Small intestine (tissue), 16 donors: ENCODE measurements at places on chromosomes 5 and 9. TPM values are rescaled to one million over a fixed set of nuclear protein-coding genes. Genes with fewer than 3 reads are reported as not detected.

Gene LHX3
- not detected for polyA plus RNA-seq

Gene PCDHB13
- not detected for polyA plus RNA-seq

- no peak overlapping the region for H3K27ac ChIP-seq
- no peak overlapping the region for H3K4me3 ChIP-seq
- no peaks in the 10 kb centered on the region for H3K27me3 ChIP-seq
- peak; percentile 51 for DNase-seq
- H3K4me1 ChIP-seq = no peaks in the 10 kb centered on the region
- H3K36me3 ChIP-seq = no peaks in the 10 kb centered on the region
These were observed 148.1 kb upstream of the MPDZ start for GRCh38 chr9:13427587-13427986.

- H3K27me3 ChIP-seq = no peaks in the 10 kb centered on the region
- no peak overlapping the region for H3K4me3 ChIP-seq
- peaks cover 1% of the 10 kb centered on the region for H3K4me1 ChIP-seq
- DNase-seq = no peak
- no peak overlapping the region for H3K27ac ChIP-seq
These were observed 12.2 kb downstream of the TAS2R1 start for GRCh38 chr5:9617739-9618504.

- no peak for DNase-seq
- H3K27me3 ChIP-seq = no peaks in the 10 kb centered on the region
- H3K36me3 ChIP-seq = no peaks in the 10 kb centered on the region
- no peaks in the 10 kb centered on the region for H3K4me1 ChIP-seq
- no peak overlapping the region for H3K27ac ChIP-seq
These were observed 124.0 kb downstream of the EFNA5 start for GRCh38 chr5:107546719-107547118.

- H3K36me3 ChIP-seq = no peaks in the 10 kb centered on the region
- peaks cover 50% of the 10 kb centered on the region for H3K27me3 ChIP-seq
- DNase-seq = no peak
These were observed 59.4 kb upstream of the ERBIN start for GRCh38 chr5:65866837-65867521.

DNA sequence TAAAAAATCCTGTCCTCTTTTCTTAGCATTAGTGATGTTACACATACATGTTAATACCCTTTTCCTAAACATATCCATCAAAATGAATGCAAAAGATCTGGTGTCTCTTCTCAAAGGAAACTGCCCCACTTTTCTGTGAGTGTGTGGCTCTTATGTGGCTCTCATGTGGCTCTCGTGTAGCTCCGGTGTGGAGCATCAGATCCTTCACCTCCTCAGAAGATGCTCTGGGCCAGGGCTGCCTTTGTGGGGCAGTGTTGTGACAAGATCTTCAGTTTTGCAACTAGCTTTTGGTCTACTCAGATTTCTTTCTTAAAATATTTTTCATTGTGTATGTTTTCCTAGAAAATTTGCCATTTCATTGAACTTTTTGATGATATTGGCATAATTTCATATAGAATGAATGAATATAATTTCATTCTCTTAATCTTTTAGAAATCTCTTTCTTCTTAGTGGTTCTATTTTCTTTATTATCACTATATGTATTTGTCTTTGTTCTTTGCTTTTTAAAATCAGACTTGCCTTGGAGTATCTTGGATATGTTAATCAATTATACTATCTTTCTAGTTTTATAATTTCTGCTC lies 19.4 kb downstream of the GARNL3 start:
- H3K4me3 ChIP-seq = no peak overlapping the region
- no peaks in the 10 kb centered on the region for H3K4me1 ChIP-seq
- H3K27ac ChIP-seq = no peak overlapping the region
- DNase-seq = peak; percentile 23
- no peaks in the 10 kb centered on the region for H3K27me3 ChIP-seq

GRCh38 chr9:134532084-134532483 lies 109.5 kb upstream of the COL5A1 start:
- DNase-seq = no peak
- H3K36me3 ChIP-seq = no peaks in the 10 kb centered on the region
- H3K27me3 ChIP-seq = no peaks in the 10 kb centered on the region

GRCh38 chr9:120532475-120532874 lies 47.5 kb downstream of the CDK5RAP2 start:
- peak; percentile 33 for DNase-seq
- H3K27ac ChIP-seq = no peak overlapping the region
- peaks cover 53% of the 10 kb centered on the region for H3K36me3 ChIP-seq
- peaks cover 2% of the 10 kb centered on the region for H3K4me1 ChIP-seq
- no peak overlapping the region for H3K4me3 ChIP-seq

- H3K4me1 ChIP-seq = no peaks in the 10 kb centered on the region
- H3K36me3 ChIP-seq = no peaks in the 10 kb centered on the region
- no peak for DNase-seq
- H3K27me3 ChIP-seq = peaks cover 7% of the 10 kb centered on the region
- no peak overlapping the region for H3K27ac ChIP-seq
These were observed 29.5 kb downstream of the POU4F3 start for GRCh38 chr5:146368137-146368536.

Gene PAEP
- polyA plus RNA-seq = not detected

DNA sequence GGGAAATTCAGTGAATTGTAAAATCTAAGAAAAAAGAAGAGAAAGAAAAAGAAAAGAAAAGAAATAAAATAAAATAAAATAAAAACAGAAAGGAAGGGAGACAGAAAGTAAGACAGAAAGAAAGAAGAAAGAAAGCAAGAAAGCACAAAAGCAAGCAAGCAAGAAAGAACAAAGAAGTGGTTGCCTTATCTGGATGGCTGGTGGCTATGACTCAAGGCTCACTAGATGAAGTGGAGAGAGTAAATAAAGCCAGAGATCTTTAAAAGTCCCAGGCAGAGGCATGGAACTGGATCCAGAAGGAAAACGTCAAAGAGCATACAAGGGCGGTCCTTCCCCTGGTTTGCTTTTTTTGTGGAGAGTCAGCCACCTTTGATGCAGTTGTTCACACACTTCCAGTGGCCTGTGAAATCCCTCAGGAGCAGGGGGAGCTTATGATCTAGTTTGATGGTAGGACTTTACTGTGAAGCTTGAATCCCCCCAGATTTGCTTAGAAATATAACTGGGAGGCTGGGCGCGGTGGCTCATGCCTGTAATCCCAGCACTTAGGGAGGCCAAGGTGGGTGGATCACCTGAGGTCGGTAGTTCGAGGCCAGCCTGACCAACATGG lies 176.7 kb upstream of the HMHB1 start:
- no peaks in the 10 kb centered on the region for H3K4me1 ChIP-seq
- H3K27ac ChIP-seq = no peak overlapping the region
- DNase-seq = peak; percentile 14

GRCh38 chr5:136023958-136024541 lies 4.7 kb upstream of the TGFBI start:
- no peak for DNase-seq
- no peak overlapping the region for H3K27ac ChIP-seq
- peaks cover 6% of the 10 kb centered on the region for H3K4me1 ChIP-seq

Gene OTULINL
- 4.7 TPM for polyA plus RNA-seq

GRCh38 chr5:13930541-13931171 lies 13.8 kb downstream of the DNAH5 start:
- no peak overlapping the region for H3K27ac ChIP-seq
- H3K4me1 ChIP-seq = no peaks in the 10 kb centered on the region
- H3K4me3 ChIP-seq = no peak overlapping the region
- no peaks in the 10 kb centered on the region for H3K27me3 ChIP-seq

- no peaks in the 10 kb centered on the region for H3K4me1 ChIP-seq
- H3K36me3 ChIP-seq = no peaks in the 10 kb centered on the region
- no peak within 1 kb of the TSS for H3K27ac ChIP-seq
- H3K4me3 ChIP-seq = no peak within 1 kb of the TSS
- H3K27me3 ChIP-seq = peaks cover 27% of the 10 kb centered on the region
- DNase-seq = no peak
These were observed at the start of gene POU4F3 for GRCh38 chr5:146338774-146339714. POU4F3 (plus strand) TSS chr5:146338839; CDS start chr5:146339113, 274 bp downstream.

Gene PLAC8L1
- polyA plus RNA-seq = 0.38 TPM

DNA sequence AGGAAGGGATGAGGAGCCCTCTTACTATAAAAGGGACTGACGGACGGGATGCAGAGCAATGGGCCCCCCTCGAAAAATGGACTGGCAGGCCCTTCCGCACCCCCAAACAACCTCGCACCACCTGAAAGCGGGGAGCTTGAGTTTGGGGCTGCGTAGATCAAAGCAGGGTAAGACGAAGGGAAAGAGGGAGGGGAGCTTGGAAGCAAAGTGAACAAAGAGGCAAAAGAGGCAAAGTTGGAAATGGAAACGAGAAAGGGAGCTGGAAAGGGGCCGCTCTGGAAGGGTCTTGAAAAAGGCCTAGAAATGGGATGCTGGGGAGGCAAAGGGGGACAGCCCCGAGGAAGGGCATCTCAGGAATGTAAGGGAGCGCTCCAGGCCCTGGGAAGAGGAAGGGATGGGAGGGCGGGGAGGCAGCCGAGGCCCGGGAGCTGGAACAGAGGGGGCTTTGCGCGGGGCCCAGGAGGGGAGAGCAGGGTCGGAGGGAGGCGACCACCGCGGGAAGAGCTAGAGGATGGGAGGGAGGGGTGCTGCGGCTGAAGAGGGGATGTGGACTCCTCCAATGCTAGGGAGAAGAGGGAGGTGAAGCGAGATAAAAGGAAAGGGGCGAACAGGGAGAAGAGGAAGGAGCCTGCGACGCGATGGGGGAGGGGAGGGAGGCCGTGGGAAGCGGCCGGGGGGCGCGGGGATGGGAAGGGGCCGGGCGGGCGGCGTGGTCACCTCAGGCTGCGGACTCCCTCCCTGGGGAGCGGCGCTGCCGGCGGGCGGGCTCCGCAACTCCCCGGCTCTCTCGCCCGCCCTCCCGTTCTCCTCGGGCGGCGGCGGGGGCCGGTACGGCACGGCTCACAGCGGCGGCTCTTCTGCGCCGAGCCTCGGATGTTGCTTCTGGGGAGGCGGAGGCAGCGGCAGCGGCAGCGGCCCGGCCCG lies 577 bp downstream of the RNF145 start:
- no peaks in the 10 kb centered on the region for H3K36me3 ChIP-seq
- peak overlapping the region; percentile 96 for H3K4me3 ChIP-seq
- H3K27me3 ChIP-seq = no peaks in the 10 kb centered on the region
- H3K4me1 ChIP-seq = peaks cover 27% of the 10 kb centered on the region
- peak; percentile 63 for DNase-seq
- H3K27ac ChIP-seq = peak overlapping the region; percentile 91

GRCh38 chr5:59592101-59592500 lies 301.4 kb downstream of the PDE4D start:
- no peaks in the 10 kb centered on the region for H3K36me3 ChIP-seq
- H3K27me3 ChIP-seq = no peaks in the 10 kb centered on the region
- H3K27ac ChIP-seq = no peak overlapping the region
- no peak overlapping the region for H3K4me3 ChIP-seq

- no peak overlapping the region for H3K4me3 ChIP-seq
- H3K27me3 ChIP-seq = peaks cover 3% of the 10 kb centered on the region
- no peak for DNase-seq
- no peaks in the 10 kb centered on the region for H3K36me3 ChIP-seq
- H3K27ac ChIP-seq = no peak overlapping the region
- H3K4me1 ChIP-seq = no peaks in the 10 kb centered on the region
These were observed 21.8 kb upstream of the AGGF1 start for GRCh38 chr5:77008413-77008812.
